Foreskin keratinocyte (primary cell): ENCODE measurements at places on chromosomes 1 and 21. TPM values are rescaled to one million over a fixed set of nuclear protein-coding genes. Genes with fewer than 3 reads are reported as not detected.

Gene TDRD10
- polyA plus RNA-seq = not detected in 2 replicates

Gene AGO1
- polyA plus RNA-seq = 2.2 and 2.8 TPM in 2 replicates

Gene LYPD8
- not detected in 2 replicates for polyA plus RNA-seq

Gene CYP4X1
- 0.06 and 0.14 TPM in 2 replicates for polyA plus RNA-seq

Gene RHEX
- polyA plus RNA-seq = not detected in 2 replicates

Gene SPRR4
- polyA plus RNA-seq = 0.14 and 0.16 TPM in 2 replicates

Gene SDHC
- 164 and 186 TPM in 2 replicates for polyA plus RNA-seq

Gene SLC44A3
- polyA plus RNA-seq = 2.1 and 2.8 TPM in 2 replicates

Gene VANGL2
- polyA plus RNA-seq = 5.5 and 5.8 TPM in 2 replicates

Gene BTBD8
- 0.30 and 0.34 TPM in 2 replicates for polyA plus RNA-seq

Gene RORC
- 0.02 TPM in 1 of 2 replicates, not detected in the other for polyA plus RNA-seq

Gene ZNF644
- polyA plus RNA-seq = 10.0 and 11.5 TPM in 2 replicates

Gene OLFML2B
- 0.13 and 0.17 TPM in 2 replicates for polyA plus RNA-seq
